NCI-H1694 treated with DMSO at 0.1 percent for 48 hours (cell line): ENCODE measurements at places on chromosomes 2 and 18.

GRCh38 chr2:10623776-10624175 lies 66.0 kb downstream of the NOL10 start:
- no peak for DNase-seq

- DNase-seq, result no peak
Measured at GRCh38 chr18:55696811-55697210, 108.8 kb upstream of the TCF4 start.

- no peak for DNase-seq
Measured at GRCh38 chr2:56729212-56729611, 545.4 kb downstream of the CCDC85A start.

DNA sequence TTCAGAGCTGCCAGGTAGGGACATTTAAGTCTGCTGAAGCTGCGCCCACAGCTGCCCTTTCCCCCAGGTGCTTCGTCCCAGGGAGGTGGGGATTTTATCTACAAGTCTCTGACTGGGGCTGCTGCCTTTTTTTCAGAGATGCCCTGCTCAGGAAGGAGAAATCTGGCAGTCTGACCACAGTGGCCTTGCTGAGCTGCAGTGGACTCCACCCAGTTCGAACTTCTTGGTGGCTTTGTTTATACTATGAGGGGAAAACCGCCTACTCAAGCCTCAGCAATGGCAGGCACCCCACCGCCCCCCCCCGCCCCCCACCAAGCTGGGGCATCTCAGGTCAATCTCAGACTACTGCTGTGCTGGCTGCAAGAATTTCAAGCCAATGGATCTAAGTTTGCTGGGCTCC lies 458.1 kb upstream of the RAB12 start:
- DNase-seq, result no peak

DNA sequence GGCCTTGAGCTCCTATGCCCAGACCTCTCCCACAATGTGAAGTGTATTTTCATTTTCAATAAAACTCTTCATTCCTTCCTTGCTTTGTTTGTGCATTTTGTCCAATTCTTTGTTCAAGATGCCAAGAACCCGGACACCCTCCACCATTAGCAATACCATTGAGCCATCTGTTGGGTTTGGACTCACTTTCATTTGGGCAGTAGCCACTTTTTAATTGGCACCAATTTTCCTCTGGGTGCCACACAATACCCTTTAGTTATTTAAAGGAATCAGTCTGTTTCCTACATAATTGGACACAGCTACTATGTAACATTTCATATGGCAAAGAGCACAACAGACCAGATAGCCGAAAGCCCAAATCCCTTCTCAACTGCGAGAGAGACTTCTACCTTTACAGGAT lies 22.5 kb upstream of the SLC35G4 start:
- DNase-seq, result no peak

DNA sequence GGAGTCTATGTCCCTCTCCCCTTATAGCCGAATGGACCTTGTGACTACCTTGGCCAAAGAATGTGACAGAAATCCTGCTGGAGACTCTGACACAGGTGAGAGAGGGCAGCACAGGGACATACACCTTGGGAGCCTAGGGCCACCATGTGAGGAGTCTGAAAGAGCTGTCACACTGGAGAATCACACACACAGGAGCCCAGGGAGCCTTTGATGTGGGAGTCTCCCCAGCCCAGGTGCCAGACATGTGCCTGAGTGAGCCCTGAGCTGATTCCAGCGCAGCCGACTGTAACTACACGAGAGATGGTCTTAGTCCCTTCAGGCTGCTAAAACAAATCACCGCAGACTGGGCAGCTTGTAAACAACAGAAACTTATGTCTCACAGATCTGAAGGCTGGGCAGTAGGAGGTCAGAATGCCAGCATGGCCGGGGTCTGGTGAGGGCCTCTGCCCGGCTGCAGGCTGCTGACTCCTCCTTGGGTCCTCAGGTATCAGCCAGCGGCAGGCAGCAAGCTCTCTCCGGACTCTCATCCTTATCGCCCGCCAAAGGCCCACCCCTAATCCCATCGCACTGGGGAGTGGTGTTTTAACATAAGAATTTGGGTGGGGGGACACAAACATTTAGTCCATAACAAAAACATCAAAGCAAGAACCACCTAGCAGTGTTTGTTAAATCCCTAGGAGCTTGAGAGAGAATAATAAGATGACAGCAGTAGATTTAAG lies 63.8 kb upstream of the GPR45 start:
- no peak for DNase-seq

GRCh38 chr2:20526160-20526559 lies 79.3 kb downstream of the RHOB start:
- no peak for DNase-seq
